LNCaP clone FGC (cell line): ENCODE measurements at places on chromosomes 7 and 10.

- no peak for DNase-seq
Observed at GRCh38 chr7:155962191-155962967, 150.1 kb upstream of the SHH start.

DNA sequence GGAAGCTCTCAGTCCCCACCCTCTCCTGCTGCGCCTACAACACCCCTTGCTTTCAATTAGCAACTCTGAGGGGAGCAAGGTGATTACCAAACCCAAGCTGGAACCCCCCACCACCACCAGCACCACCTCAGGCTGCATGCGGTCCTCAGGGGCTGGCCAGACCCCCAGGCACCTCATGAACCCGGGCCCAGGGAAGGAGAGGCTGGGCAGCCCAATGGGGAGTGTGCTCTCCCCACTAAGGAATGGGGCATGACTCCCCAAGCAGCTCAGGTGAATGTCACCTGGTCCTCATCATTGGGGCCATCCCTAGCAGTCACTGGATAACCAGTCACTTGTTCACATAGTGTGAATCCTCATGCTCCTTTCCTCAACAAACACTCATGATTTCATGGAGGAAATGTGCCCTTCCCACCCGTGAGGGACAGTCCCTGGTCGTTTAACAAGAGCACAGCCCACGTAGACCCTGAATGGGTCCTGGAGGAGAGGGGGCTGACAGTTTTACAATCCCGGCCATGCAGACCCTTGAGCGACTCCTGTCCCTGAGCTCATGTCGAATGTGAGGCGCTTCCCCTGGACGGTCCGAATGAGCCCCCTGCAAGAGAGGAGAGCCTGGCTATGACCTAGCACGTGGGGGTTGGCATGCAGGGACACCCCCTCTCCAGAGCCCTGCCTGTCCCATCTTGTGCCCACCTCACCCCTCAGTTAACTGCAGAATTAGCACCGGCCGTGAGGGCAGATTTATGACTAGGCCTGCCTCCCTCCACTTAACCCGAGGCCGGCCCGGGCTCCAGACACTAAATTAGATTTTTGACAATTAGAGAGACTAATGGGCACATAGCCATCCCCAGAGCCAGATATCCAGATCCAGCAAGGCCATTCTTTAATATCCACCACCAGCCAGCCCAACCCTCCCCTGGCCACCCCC lies 29.1 kb downstream of the POLL start:
- DNase-seq: no peak

DNA sequence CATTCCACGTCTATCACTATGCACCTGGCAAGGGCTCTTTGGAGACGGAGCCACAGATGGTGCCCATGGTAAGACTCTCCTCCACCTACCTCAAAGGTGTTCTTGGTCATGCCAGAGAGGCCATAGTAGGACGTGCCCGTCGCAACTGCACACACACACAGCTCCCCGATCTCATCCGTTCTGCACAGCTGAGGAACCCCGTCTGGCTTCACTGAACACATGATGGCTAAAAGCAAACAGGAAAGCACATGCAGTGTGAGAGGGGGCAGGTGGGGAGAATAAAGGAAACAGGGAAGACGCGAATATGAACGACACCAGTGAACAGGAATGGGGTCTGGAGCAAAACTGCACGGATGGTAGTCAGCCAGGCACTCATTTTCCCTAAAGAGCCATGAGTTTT lies 230.9 kb downstream of the ZMYND11 start:
- DNase-seq: no peak

- no peak for DNase-seq
Observed at GRCh38 chr10:66805612-66806011, 120.2 kb upstream of the LRRTM3 start.

- no peak for DNase-seq
Observed at GRCh38 chr10:30493609-30494530, 59.9 kb downstream of the MAP3K8 start.

DNA sequence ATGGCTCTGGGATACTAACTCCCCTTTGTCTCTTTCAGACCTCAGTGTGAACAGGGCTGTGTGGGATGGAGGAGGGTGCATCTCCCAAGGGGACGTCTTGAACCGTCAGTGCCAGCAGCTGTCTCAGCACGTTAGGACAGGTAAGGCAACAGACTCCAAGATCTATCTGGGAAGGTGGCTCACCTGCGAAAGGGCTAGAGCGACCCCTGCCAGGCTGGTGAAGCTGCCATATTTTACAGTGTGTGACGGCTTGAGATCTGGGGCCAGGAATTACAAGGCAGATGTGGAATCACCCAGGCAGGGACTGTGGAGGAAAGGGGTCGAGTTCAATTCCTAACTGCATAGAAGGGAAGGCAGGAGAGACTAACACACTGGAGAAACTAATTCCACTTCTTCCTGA lies 11.2 kb downstream of the MUC17 start:
- peak; percentile 14 for DNase-seq

GRCh38 chr7:50988988-50989387 lies 206.3 kb upstream of the GRB10 start:
- DNase-seq: no peak

GRCh38 chr7:3591944-3592343 lies 290.9 kb downstream of the SDK1 start:
- no peak for DNase-seq

- no peak for DNase-seq
Observed at GRCh38 chr7:42722716-42723115, 189.2 kb downstream of the C7orf25 start.

DNA sequence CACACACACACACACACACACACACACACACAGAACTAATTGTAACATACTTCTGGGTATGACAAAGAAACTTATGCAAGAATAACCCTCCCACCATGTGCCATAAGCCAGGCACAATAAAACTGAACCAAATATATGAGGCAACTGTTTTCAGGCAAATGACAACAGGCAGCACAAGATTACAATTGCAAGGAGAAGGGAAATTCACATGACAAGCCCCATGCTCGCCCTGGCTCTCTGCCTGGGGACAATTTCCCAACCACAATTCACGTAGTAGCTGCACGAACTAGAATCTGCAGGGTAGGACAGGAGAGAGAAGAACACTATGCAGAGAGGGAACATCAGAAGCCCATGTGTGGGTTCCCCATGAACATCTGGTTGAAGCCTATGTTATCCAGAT lies 143.3 kb downstream of the CALN1 start:
- no peak for DNase-seq

DNA sequence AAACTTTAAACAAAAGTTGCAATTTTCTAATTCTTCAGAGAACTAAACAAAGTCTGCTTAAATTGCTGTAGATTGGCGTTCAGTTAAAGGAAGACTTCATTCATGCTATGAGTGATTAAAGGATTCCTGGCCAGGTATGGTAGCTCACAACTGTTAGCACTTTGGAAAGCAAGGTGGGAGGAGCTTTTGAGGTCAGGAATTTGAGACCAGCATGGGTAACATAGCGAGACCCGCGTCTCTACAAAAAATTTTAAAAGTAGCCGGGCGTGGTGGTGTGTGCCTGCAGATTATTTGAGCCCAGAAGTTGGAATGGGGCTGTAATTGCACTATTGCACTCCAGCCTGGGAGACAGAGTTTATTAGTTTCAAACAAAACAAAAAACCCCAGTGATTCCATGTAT lies 13.5 kb upstream of the SCRN1 start:
- no peak for DNase-seq

DNA sequence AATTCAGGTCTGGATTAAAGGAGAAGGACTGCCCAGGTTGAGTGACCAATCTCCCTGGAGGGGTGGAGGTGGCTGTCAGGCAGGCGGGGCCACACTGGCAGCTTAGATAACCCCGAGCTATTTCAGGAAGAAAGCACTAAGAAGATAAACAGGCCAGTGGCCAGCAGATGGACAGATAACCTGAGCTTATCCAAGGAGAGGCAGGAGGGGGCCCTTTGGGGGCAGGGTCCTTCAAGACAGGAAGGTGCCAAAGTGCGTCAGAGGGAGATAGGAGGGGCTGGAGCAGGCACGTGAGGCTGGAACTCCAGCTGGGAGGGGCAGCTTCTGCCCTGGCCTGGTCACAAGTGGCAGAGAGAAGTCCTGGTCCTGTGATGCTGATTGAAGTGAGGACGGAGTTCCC lies 29.8 kb upstream of the PODXL start:
- no peak for DNase-seq

DNA sequence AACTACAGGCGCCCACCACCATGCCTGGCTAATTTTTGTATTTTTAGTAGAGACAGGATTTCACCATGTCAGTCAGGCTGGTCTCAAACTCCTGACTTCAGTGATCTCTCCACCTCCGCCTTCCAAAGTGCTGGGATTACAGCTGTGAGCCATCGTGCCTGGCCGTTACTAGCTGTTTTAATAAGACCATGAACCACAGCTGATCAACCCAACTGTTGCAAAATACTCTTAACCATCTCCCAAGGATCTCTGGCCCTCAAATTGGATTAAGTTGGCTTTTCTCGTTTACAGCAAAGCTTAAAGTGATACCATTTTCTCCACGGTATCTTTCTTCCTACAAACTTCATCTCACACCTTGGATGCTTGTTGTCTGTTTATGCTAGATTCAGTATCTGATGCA lies 18.3 kb downstream of the ZFAND2A start:
- no peak for DNase-seq

DNA sequence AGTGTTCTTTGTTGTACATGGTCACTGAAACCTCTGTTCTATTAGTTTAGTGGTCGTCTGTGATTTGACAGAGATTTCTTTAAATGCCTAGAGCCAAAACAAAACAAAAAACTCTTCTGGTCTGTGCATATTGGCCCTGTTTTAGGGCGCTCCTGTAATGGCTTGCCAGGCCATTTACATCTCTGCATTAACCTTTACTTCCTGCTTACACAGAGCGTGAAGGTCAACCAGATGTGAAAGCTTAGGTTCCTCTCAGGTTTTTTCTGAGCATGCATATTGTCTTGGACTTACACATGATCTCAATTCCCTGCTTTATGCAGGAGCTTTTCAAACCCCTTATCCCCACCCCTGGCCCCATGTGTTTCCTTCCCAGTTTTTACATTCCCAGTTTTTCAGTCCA lies 9.6 kb downstream of the ZNF37A start:
- no peak for DNase-seq
